ENCODE measurements at places on chromosomes 6 and 20. TPM values are rescaled to one million over a fixed set of nuclear protein-coding genes. Genes with fewer than 3 reads are reported as not detected.

The PRR18 gene
- not detected for total RNA-seq

GRCh38 chr20:18380908-18381529 is 85.8 kb downstream of the DZANK1 start:
- DNase-seq: no peak

GRCh38 chr20:24096864-24097450 is 108.4 kb upstream of the GGTLC1 start:
- DNase-seq: no peak

The RAET1L gene
- not detected for total RNA-seq

- no peak for DNase-seq
Observed at GRCh38 chr6:132400555-132400882, 756 bp downstream of the MOXD1 start.

DNA sequence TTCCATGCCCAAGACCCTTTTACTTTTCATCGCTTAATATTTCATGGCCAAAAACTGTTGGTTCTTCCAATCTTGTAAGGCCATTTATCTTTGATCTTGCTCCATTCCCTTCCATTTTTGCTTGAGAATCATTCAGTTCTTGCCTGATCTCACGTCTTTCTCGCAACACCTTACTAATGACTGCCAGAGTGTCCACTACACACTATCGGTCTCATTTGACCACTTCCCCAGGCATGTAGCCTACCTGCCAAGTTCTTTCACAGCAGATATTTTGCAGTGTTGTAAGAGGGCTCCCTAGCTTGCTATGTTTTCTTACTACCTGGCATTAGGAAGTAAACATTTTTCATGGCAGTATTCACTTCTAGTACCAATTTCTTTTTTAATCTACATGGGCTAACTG is 248.0 kb downstream of the ESR1 start:
- DNase-seq: no peak

DNA sequence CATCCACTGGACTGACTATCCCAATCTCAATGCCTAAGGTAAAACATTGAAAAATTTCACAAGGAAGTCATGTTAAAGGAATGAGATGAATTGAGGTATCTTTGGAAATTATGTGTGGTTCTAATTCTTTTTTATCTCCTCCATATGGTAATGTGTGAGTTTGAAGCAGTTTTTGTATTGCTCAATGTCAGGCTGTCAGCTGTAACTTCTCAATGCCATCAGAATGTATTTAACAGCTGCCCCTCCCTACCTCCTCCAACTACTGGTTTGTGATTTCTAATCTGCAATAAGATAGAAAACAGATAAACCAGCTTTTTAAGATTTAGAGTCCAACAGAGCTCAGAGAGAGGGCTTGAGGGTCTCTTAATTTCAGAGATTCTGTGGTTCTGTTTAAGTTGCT is 1005.8 kb upstream of the ADGRB3 start:
- DNase-seq: no peak

GRCh38 chr6:129731428-129731827 is 21.5 kb upstream of the ARHGAP18 start:
- no peak for DNase-seq

The BEND3 gene
- 0.82 TPM for total RNA-seq

The MYLIP gene
- 44.5 TPM for total RNA-seq

DNA sequence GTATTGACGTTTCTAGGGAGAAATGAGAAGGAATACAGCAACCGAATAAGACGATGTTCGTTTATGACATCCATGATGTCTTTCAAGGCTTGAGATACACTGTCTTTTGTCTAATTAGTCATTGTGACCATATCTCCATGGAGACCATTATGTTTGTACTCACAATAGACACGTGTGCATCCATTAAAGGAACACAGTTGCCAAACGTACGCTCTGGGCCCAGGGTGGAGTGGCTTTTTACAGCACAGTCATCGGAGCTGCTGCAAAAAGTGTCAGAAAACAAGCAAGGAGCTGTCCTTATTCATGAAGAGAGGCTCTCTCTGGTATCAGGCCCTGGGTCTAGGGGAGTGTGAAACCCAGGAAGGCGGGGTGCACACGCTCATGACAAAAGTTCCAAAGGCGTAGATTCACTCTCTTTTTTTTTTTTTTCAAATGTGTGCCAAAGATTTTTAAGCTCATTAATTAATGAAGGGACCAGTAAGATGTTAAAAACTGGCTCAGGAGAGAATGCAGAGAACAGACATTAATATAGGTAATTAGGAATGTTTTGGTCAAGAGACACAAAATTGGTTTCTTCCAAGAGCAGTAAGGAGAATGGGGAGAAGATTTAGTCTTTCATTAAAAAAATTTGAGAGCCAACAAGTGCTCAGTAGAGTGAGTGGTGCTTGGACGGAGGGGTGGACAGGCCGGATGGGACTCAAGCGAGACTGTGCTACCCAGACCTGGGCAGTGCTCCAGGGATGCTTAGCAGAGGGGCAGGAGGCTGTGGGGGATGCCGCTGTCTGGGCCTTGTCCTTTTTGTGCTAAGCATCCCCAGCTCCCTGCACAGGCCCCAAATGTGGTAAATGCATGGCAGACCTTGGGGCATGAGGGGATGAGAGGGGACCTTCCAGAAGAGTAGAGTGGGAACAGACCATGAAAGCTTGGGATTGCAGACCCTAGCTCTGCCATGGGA is 34.9 kb upstream of the GTSF1L start:
- no peak for DNase-seq

- no peak for DNase-seq
Observed at GRCh38 chr20:53738039-53738944, 144.7 kb upstream of the ZNF217 start.

DNA sequence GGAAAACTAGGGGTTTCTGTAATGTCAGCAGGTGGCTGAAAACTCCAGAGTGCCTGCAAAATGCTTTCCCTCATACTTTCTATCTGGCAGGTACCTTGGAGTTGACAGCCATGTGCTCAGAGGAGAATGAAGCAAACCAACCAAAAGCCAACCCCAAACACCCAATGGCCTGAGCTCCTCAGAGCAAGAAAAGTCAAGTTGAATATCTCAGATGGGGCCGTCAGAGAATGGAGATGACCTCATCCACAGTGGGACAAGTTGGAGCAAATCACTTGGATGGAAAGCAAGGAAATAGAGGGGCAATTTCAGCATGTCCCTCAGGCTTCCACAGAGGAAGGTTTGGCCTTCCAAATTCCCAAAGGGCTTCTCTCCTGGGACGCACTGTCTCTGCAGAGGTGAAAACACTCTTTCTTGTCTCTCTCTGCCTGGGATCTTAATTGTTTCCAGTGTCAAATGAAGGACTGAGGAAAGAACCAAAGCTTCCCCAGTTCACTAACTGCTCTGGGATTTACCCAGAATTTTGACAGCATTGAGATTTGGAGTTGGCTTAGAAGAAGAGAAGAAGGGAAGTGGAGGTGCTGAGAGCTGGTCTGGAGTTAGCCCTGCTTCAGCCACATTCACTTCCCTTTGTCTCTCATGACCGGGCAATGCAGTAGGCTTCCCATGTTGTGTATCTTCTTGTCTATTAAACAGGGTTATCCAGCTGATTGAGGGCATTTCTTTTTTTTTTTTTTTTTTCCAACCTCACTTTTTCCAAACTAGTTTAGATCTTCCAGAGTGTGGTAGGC is 42.2 kb downstream of the PRND start:
- DNase-seq: no peak

DNA sequence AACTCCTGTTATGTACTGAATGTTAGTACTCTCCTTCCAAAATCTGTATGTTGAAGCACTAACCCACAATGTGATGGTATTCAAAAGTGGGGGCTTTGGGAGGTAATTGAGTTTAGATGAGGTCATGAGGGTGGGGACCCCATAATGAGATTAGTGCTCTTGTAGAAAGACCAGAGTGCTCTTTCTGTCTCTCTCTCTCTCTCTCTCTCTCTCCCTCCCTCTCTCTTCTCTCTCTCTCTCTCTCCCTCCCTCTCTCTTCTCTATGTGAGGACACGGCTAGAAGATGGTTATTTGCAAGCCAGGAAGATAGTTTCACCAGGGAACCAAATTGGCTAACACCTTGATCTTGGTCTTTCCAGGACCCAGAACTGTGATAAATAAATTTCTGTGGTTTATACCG is 107.4 kb downstream of the TBX18 start:
- no peak for DNase-seq

GRCh38 chr20:49426873-49427272 is 55.6 kb downstream of the KCNB1 start:
- no peak for DNase-seq

The CD83 gene
- total RNA-seq: 1.6 TPM

The CRIP3 gene
- not detected for total RNA-seq

All from sigmoid colon (tissue), 7 donors.